ENCODE measurements at places on chromosomes 13 and 19.

- DNase-seq, result no peak
Observed at GRCh38 chr13:112104881-112105234, 37.9 kb downstream of the SOX1 start.

DNA sequence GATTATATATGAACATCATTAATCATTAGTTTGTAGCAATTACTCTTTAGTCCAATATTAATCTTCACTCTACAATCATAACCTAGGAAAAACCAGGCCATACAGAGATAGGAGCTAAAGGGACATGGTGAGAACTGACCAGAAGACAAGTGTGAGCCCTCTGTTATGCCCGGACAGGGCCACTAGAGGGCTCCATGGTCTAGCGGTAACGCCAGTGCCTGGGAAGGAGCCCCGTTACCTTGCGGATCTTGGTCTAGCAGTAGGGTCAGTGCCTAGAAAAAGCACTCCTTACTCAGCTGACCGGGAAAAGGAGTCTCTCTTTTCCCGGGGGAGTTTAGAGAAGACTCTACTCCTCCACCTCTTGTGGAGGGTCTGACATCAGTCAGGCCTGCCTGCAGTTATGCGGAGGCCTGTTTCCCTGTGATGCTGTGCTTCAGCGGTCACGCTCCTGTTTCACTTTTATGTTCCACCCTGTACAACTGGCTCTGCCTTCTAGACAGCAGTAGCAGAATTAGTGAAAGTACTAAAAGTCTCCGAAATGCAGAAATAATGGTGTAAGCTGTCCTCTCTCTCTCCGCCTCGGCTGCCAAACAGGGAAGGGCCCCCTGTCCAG lies 13.8 kb downstream of the OR7D4 start:
- peak; percentile 31 for DNase-seq

DNA sequence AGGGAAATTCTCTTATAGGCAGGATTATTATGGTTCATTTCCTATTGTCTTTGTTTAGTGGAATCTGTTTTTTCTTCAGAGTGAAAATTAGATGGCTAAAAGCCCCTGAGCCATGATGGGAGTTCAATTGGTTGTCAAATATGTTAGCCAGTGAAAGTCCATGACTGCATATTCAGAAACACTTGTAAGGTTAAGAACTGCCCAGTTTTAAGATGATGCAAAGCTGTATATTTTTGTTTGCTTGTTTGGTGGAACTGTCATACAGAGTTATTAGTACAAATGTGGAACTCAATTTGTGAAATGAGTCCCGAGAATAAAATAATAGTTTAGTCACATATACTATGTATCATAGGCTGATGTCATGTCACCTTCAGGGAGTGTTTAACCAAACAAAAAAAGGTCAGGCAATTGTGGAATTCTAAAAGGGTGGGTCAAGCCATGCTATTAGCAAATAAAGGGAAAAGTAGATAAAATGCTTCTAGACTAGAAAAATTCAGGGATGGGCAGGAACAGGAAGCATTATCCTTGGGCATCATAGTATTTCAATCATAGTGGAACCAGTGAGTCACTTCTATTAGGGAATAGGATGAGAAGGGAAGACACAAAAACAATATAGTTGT lies 248.3 kb upstream of the SLITRK1 start:
- DNase-seq, result no peak

DNA sequence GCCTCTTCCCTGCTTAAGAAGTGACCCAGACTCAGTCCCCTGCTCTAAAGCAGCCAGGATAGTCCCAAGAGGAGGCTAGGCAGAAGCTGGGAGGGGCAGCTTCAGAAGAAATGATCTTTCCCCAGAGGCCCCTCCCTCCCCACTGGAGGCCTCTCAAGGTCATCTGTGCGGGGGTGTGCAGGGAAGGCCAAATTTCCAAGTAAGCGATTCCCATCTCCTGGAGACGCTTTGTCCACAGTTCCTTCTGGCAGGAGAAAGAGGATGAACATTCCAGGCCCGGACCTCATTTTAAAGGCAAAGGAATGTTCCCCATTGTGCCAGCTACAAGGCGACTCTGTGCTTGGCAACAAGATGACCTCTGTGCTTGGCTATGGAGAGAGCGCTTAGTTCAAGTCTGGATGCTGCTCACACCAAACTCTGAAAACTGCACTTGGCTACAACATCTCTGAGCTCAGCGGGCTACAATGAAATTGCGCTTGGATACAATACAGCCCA lies 23.5 kb downstream of the COL5A3 start:
- peak; percentile 80 for DNase-seq

- no peak for DNase-seq
Observed at GRCh38 chr13:65825039-65825438, 1405.1 kb downstream of the PCDH9 start.

DNA sequence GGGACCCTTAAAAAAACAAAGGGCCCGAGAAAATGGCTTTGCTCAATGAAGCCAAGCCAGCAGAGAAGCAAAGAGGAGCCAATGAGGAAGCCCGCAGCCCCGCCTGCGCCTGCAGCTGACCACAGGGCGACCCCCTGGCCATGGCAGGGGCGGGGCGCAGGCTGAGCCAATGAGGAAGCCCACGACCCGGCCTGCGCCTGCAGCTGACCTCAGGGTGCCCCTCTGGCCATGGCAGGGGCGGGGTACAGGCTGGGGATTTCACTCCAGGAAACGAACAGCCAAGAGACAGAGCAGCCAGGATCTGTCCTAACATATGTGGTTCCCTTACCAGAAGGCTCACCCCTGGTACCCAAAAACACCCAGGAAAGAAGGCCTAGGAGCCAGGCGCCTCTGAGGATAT lies 101.4 kb downstream of the STK24 start:
- no peak for DNase-seq

DNA sequence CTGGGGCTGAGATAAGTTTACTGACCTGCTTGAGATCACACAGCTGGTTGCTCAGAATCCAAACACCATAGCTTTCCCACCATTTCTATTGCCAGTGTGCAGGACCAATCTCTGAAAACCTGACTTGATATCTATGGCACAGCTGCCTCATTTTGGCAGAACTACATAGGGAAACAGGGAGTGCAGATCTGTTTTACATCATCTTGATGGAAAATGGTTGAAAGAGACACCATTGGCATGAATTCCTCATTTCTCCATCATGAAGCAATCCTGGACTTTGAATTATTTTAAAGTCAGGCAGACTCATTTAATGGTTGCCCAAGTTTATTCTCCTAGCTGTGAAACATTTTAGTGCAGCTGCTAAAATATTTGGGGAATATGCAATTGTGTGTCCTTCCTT lies 1628.2 kb upstream of the SLC10A2 start:
- no peak for DNase-seq

GRCh38 chr19:37902668-37903067 lies 3.7 kb downstream of the WDR87 start:
- peak; percentile 64 for DNase-seq

GRCh38 chr13:108878732-108879131 lies 249.3 kb downstream of the MYO16 start:
- DNase-seq, result no peak

GRCh38 chr13:28531077-28531844 lies 36.3 kb upstream of the FLT1 start:
- DNase-seq, result peak; percentile 7

DNA sequence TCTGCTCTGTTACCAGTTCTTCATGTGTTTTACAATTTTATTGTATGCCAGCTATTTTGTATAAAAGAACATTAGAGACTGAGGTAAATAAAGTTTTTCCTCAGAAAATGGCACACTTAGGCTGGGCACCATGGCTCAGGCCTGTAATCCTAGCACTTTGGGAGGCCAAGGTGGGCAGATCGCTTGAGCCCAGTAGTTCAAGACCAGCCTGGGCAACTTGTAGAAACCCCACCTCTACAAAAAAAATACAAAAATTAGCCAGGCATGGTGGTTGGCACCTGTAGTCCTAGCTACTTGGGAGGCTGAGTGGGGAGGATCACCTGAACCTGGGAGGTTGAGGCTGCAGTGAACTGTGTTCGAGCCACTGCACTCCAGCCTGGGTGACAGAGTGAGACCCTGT lies 32.0 kb downstream of the CCDC8 start:
- DNase-seq, result no peak

GRCh38 chr13:102774214-102774568 lies 605 bp upstream of the TEX30 start:
- no peak for DNase-seq

DNA sequence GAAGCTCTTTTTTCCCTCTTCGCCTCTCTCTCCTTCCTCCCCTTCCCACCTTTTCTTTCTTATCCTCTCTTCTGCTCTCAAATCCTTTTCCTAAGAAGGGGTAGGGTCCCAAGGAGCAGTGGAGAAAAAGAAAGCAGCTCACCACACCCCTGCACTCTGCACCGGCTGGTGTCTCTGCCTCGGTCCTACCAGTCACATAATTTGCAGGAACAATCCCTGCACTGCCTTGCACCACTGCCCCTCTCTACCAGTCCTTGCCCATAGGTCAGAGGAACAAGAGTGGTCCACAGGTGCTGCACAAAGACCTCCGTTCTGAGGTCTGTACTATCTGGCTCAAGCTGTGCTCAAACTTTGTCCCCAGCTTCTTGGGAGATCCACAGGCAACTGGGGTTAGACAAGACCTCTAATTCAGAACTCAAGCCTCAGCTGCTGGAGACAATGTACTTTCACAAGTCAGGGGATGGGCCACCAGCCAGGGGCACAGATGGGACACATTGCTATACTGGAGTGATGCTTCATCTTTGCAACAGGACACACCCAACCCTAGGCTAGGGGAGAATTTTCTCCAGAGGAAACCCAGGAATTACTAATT lies 125.4 kb upstream of the ZNF507 start:
- no peak for DNase-seq

DNA sequence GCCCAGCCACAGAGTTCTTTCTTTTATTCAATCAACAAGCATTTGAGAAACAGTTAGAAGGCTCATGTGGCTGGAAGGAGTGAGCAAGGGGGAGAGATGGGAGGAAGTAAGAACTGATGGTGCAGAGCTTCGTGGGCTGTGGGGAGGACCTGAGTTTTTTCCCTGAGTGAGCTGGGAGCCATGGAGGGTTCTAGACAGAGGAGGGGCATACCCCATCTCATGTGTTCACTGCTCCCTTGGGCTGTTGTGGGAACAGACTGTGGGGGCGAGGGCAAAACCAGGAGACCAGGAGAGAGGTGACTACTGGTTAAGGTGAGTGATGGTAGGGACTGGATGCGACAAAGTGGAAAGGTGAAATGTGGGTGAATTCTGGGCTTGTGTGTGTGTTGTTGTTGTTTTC lies 2.4 kb upstream of the PKN1 start:
- no peak for DNase-seq

DNA sequence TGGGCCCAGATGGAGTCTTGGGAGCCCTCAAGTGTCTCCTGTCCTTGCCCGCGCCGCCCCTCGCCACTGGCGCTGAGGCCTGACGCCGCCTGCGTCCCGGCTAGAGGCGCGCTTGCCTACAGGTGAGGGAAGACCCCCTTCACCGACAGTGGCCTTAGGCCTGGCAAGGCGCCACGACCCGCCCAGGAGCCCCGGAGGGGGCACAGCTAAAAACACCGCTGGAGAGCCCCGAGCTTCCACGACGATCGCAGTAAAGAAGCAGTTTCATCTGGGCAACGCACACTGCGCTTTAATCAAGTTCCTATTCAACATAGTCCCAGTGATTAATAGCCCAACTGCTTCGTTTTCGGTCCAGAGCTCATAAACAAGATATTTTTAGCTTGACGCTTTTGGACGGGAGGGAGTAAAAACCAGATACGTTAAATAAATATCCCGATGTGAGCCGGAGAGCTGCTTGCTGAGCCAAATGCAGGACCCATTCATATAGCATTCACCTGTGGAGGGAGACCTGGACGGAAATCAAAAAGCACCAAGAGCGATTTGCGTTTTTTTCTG lies 1.5 kb upstream of the CEBPA start:
- no peak for DNase-seq

DNA sequence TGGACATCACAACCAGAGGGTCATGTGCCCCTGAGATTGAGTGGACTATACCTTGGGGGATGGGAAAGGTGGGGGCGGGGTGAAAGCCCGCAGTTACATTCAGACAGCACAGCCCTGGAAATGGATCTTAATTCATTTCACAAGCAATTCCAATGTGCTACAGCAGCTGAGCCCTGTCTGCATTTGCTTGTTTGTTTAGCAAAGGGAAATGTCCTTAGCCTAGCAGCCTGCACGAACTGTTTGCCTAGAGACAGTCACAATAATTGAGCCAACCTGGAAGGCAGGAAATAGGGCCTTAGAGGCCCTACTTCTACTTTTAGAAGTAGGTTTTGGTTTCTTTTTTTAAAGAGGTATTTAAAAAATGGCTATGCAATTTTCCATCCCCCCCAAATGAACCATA lies 177.3 kb upstream of the KL start:
- DNase-seq, result no peak

DNA sequence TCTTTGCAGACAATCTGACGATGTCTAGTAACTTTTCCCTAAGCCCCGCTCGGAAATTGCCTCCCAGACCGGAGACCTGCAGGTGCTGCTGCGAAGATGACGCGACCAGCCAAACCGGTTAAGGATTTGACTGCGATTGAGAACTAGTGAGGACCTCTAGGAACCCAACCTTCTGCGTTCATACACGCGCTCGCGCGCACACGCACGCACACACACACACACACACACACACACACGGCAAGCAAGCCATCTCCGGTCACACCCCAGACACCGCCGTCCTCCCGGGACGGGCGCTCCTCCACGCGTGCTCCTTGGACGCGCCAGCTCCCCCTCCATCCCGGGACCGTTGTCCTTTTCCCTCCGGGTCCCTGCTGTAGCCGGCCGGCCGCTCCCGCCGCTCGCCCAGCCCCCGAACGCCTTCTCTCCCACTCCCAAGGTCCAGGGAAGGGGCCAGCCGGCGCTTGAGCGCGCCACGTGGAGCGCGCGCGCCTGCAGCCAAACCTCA lies 1.2 kb downstream of the TBC1D4 start:
- peak; percentile 34 for DNase-seq

DNA sequence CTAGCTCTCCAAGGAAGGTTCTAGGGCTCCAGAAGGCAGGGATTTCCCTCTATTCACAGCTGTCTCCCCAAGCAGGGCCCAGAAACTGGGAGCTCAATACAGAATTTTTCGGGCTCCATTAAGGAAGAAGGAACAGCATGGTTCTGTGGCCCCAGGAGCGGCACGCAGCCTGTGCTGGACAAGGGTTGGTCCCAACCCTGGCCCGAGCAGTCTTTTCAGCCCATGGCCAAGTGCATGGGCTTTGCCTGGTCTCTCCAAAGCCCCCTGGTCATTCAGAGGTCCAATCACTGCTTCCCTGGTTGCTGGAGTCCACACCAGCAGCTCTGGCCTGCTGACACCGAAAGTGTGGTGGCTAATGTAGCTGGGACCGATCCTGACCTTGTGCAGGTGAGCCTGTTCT lies 6.6 kb upstream of the PRKD2 start:
- DNase-seq, result no peak

GRCh38 chr13:43448605-43449336 lies 338.0 kb downstream of the ENOX1 start:
- DNase-seq, result peak; percentile 58

GRCh38 chr19:14848822-14849221 lies at the start of gene OR7A10:
Gene OR7A10 (minus strand): TSS chr19:14848922. CDS start chr19:14841877, 7,045 bp downstream.
- no peak for DNase-seq

GRCh38 chr19:52748336-52748950 lies 13.6 kb upstream of the ZNF611 start:
- peak; percentile 51 for DNase-seq

- DNase-seq, result no peak
Observed at GRCh38 chr19:40687525-40688016, 2.9 kb downstream of the NUMBL start.

All from putamen (tissue), 1 donor.